ENCODE measurements at places on chromosomes 16 and 17.

- DNase-seq: no peak
Observed at GRCh38 chr17:79154951-79155585, 80.4 kb downstream of the ENGASE start.

DNA sequence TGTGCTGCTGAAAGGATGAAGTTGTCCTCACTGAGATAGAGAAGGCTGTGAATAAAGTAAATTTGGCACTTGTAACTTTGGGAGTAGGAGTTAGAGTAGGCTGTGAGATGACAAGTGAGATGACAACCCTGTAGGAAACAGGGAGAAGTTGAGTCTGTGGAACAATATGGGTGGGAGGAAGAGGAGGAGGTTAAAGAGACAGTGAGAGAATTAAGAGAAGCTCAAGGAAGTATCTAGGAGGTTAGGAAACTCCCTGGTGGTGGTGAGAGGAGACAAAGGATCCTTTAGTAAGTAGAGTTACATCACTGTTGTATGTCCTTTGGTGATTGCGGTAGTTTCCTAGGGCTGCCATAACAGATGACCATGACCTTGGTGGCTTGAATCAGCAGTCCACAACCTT lies 10.7 kb upstream of the HSD17B2 start:
- DNase-seq: no peak

- DNase-seq: no peak
Observed at GRCh38 chr17:42185621-42185930, 324 bp upstream of the HCRT start.

DNA sequence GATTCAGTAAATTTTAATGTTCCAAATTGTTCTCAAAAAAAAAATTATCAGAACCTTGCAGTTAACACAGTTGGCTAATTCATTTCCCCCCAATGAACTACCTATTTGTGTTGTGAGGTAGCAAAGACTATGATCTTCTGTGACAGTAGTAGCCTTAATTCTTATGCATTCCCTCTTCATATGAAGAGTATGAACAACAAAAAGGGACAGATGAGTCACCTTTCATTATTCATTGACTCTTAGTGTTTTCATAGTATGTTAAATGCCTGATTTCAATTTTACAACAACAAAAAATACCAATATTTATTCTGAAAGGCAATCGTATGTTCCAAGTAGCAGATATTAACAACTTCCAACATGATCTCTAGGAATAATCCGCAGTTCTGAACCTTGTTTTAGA lies 3.6 kb upstream of the SLFN11 start:
- no peak for DNase-seq

- no peak for DNase-seq
Observed at GRCh38 chr17:57256708-57257112, 387 bp downstream of the MSI2 start.

All from non-pigmented ciliary epithelial cell (primary cell).